ENCODE measurements at places on chromosomes 3 and 15. TPM values are rescaled to one million over a fixed set of nuclear protein-coding genes. Genes with fewer than 3 reads are reported as not detected.

GRCh38 chr3:43692085-43692855, 1.5 kb downstream of the ABHD5 start:
- DNase-seq, result no peak

- DNase-seq, result no peak
These were observed 25.6 kb downstream of the PRR23E start for GRCh38 chr3:127218454-127218922.

DNA sequence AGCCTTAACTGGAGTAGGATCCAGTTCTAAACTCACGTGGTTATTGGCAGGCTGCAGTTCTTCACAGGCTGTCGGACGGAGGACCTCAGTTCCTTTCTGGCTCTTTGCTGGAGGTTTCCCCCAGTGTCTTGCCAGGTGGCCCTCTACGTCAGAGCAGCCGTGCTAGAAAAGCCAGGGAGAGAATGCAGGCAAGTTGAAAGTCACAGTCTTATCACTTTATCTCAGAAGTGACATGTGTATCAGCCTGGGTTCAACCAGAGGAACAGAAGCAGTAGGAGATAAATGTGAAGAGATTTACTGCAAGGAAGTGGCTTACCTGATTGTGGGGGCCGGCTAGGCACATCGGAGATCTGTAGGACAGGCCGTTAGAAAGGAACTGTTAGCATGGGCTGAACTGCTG, 125.3 kb upstream of the BNIP2 start:
- no peak for DNase-seq

The GOLGA6L4 gene
- total RNA-seq, result 2.8 TPM

The CACNA1D gene
- total RNA-seq, result 1.9 TPM

DNA sequence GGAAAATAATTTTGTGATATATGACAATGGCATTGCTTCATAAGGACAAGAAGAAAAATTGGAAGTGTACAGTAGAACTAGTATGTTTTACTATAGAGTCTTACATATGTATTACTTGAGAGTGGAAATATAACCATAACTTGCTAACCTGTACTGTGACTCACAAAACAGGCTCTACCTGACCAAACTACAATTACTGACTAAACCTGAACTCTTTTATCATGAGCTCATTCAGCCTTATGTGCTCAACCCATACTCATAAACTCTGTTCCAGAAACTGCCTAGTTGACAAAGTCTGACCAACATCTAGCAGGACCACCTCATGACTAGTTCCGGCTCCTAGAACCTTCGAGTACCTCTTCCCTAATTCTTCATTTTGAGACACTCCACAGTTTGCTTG, 6.3 kb downstream of the CDIN1 start:
- no peak for DNase-seq

The CHL1 gene
- total RNA-seq, result 0.04 TPM

- no peak for DNase-seq
These were observed 21.1 kb upstream of the SATB1 start for GRCh38 chr3:18446149-18446825.

DNA sequence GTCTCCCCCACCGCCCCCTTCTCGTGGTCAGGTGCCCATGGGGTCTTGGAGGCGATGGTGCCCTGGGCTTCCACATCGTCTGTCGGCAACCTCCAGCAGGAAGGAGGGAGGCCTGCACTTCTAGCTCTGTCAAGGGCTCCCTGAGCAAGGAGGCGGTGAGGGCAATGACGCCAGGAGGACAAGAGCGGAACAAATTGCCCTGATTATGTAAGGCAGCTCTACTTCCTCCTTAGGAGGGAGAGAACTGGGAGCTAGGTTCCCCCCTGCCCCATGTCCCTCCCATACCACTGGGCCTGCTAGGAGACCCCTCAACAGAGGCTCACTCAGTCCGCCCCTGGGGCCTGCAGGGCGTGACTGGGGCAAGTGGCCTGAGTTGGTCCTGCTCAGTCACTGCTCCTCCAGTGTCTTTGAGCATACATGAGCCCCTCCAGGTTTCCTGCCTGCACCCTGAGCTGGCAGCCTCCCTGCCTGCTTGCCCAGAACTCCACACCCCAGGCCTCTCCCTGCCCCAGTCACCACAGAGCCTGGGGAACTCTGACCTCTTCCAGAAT, 56.1 kb downstream of the CACNA2D2 start:
- DNase-seq, result no peak

DNA sequence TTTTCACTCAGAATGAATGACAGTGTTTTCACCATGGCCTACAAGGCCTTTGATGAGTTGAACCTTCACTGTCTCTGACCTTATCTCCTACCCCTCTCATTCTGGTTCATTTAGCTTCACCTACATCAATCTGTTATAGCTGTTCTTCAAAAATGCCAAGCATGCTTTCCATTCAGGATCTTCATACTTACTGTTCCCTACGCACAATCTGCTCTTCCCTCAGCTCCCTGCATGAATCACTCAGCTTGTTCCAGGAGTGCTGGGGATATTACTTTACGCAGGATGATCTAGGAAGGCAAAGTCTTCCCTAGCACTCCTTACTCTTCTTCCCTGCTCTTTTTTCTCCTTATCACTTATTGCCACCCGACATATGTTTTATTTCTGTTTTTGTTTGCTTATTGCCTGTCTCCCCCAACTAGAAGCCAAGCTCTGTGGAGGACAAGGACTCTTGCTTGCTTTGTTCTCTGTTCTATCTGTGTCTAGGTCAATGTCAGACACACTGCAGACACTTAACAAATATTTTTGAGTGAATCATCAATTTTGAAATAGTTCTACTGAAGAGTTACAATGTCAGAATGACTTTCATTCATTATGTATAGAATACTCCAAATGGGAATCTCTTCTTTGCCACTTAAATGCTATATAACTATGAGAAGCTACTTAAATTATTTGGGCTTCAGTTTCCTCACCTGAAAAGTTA, 238.3 kb upstream of the FEZF2 start:
- no peak for DNase-seq

DNA sequence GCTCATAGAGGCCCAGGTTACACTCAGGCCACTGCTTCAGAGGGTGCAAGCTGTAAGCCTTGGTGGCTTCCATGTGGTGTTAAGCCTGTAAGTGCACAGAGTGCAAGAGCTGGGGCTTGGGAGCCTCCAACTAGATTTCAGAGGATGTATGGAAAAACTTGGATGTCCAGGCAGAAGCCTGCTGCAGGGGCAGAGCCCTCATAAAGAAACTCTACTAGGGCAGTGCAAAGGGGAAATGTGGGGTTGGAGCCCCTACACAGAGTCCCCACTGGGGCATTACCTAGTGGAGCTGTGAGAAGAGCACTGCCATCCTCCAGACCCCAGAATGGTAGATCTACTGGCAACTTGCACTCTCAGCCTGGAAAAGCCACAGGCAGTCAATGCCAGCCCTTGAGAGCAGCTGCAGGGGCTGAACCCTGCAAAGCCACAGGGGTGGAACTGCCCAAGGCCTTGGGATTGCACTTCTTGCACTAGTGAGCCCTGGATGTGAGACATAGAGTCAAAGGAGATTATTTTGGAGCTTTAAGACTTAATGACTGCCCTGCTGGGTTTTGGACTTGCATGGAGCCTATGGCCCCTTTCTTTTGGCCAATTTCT, 14.0 kb downstream of the MITF start:
- no peak for DNase-seq

The REC114 gene
- not detected for total RNA-seq

The VEPH1 gene
- 7.7 TPM for total RNA-seq

The RASL12 gene
- total RNA-seq, result 7.7 TPM

GRCh38 chr3:98513091-98513511, 9.6 kb downstream of the CLDND1 start:
- DNase-seq, result no peak

The SERPINI2 gene
- total RNA-seq, result not detected

- no peak for DNase-seq
These were observed 1.5 kb downstream of the CIB1 start for GRCh38 chr15:90232196-90232595.

The GANC gene
- 18.4 TPM for total RNA-seq

DNA sequence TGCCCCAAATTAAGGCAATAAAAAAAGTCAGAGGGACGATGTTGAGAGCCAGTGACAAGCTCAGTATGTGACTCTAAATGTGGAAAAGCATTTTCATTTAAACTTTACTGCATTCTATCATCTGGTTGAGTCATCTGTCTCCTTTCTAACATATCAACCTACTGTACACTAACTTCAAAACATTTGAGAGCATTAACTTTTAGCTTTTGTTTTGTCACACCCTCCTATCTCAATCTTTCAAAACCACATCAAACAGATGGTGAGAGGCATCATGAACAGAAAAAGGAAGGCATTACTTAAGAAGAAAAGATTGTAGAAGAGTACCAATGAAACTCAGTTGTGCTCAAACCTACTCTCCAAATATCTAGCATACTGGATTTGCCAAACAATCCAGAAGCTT, 4.8 kb downstream of the LRRC58 start:
- no peak for DNase-seq

The DUOX2 gene
- 0.42 TPM for total RNA-seq

- DNase-seq, result no peak
These were observed 35.5 kb downstream of the GADL1 start for GRCh38 chr3:30858894-30859389.

DNA sequence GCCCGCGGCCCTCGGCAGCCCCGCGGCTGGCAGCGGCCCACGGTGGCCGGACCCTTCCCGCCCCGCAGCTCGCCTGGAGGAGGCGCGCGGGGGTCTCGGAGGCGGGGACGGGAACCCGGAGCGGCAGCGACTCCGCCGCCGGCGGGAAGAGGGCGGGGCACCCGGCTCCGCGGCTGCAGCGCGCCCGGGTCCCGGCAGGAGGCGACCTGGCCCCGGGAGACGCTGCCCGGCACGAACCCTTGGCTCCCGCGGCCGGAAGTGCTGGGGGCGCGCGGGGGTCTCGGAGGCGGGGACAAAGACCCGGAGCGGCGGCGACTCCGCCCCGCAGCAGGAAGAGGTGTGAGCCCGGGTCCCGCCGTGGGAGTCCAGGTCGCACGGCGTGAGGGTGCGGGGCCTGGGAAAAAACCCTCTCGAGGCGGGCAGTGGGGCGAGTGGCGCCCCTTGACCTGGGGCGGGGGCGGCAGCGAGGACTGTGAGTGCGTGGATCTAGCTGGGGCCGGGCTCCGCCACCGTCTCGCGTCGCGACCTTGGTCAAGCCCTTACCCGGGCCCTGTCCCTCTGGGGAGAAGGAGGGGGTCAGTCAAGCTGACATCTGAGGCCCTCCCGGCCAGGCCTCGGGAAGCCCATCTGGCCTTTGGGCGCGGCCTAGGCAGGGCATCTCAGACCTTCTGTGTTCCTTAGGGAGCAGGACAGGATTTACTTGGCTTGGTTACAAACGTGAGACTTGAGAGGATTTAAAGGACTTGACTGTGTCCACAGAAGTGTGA, at the start of gene CIB2:
Gene CIB2, minus strand, starts transcription at position 151 of the 767 bp plus-strand sequence. CDS start 230 bp downstream, outside the sequence.
- peak; percentile 86 for DNase-seq

GRCh38 chr3:146339349-146339748, 88.4 kb upstream of the PLSCR4 start:
- no peak for DNase-seq

The PLA2G4D gene
- total RNA-seq, result 0.33 TPM

GRCh38 chr3:180828723-180829408, 83.6 kb upstream of the FXR1 start:
- DNase-seq, result no peak

DNA sequence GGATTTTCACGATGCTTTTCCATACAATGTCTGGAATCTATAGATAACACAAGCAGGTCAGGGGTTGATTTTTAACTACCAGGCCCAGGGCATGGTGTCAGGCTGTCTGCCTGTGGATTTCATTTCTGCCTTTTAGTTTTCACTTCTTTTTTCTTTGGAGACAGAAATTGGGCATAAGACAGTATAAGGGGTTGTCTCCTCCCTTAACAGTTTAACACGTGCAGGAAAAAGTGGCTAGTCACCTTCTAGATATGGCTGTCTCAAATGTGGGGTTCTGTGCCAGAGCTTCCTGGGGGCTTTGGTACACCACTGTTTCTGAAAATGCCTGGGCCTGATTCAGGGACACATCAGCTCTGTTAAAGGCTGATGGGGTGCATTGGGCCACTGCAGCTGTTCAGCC, 7.4 kb upstream of the ZNF589 start:
- no peak for DNase-seq

DNA sequence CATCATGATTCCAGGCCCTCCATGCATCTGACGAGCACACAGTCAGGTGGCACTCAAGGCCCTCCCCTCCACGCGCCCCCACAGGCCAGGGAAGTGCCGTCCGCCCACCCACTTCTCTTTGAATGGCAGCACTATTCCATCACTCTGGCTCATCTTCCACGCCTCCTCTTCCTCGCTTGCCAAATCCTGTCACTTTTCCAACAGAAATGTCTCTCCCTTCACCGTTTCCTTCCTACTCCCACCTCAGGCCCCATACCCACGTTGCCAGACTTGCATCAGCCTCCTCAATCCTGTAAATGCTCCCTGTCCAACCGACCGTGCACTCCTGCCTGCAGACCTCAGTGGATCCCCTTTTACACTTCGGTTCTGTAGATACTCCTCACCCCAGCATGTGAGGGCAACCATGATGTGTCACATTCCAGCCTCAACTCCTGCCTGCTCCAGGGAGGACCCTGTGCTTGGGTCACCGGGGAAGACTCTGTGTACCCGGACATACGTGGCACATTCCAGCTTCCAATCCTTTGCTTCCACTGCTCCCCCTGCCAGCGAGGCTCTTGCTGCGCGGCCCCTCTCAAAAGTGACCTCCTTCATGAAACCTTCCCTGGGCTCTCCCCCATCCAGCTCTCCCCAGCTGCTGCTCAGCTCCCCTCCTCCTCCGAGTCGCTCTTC, 29.6 kb downstream of the ADCY5 start:
- DNase-seq, result no peak

DNA sequence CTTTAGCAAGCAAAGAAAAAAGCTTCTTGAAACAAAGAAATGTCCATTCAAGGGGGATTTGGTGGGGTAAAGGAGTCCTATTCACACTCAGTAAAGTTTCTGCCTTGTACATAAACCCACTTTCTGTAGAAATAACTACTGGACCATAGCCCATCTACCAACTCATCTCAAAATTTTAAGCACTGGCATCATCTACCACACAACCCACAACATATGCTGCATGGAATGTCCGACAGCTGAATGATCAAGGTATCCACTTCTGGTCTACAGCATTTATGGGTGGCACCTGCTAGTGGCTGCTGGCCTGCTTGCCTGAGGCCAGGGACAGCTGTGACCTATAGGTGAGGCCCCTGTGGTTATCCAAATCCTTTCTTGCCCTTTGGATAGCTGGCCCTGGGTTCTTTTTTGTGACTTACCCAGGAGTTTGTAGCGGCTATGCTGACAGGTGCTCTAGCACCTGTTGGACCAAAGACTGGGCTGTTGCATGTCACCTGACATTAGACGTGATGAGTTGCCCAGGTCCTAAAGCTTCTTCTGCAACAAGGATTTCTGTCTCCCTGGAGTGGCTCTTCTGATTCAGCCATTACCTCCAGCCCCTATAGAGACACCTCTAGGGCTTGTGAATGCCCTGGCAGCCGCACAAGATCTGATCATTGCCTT, 19.2 kb upstream of the MEF2A start:
- no peak for DNase-seq

Measured in H9 (cell line).